NCI-H2107 (cell line): ENCODE measurements at places on chromosomes 7 and 10.
A peak's percentile ranks its signal among the peaks of the same experiment; 100 is the strongest.

- DNase-seq = no peak
Observed at GRCh38 chr10:104899779-104900178, 258.7 kb downstream of the SORCS3 start.

DNA sequence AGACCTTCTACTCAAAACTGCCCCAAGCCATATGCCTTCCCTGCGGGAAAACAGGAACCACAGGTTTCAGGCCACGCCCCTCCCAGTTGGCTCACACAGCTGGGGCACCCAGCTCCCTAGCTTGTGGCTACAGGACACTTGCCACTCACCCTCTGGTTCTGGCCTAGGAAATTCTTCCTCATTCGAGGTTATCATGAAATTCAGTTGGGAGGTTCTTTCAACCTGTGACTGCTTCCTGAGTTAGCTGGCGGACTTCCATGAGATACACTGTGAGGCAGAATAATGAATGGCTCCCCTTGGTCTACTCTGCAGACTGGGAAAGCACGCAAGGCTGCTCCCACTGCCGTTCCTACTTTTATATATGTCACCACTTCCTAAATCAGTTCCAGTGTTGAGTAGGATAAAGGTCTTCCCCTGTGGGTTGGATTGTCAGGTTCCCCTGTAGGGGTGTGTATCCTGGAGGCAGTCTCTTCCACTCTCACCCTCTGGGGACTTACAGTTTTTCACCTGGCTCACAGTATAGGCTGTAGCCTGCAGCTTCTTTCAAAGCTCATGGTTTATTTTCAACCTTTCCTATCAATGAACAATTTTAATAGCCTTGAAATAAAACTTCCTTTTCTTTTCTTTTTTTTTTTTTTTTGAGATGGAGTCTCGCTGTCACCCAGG lies 37.0 kb downstream of the GPR22 start:
- peak; percentile 4 for DNase-seq

DNA sequence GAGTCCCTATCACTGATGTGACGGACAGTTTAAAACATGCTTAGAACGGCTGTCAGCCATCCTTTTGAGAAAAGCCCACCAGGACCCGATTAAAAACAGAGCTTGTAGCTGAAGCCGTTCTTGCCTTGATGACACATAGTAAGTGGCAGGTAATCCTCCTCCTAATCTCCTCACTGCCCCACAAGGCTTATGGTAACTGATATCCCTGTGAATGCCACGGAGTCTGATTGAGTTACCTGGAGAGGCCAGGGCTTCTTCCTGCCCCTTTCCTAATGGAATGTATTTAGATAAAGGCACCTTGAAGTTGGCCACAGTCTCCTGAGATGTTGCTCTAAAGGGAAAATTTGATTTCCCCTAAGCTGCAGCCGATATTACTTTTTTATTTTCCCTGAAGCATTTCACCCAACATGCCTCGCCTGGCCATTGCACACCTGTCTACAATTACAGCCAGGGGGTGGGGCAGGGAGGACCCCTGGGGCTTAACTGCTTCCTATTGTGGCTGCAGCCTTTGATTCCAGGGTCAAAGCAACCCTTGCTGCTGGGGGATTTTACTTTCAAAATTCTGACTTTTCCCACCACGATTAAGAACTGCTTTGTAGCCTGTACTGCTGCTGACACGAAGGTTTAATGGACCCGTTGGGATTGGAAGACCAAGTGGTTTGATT lies 169.0 kb upstream of the GPR26 start:
- DNase-seq = no peak

DNA sequence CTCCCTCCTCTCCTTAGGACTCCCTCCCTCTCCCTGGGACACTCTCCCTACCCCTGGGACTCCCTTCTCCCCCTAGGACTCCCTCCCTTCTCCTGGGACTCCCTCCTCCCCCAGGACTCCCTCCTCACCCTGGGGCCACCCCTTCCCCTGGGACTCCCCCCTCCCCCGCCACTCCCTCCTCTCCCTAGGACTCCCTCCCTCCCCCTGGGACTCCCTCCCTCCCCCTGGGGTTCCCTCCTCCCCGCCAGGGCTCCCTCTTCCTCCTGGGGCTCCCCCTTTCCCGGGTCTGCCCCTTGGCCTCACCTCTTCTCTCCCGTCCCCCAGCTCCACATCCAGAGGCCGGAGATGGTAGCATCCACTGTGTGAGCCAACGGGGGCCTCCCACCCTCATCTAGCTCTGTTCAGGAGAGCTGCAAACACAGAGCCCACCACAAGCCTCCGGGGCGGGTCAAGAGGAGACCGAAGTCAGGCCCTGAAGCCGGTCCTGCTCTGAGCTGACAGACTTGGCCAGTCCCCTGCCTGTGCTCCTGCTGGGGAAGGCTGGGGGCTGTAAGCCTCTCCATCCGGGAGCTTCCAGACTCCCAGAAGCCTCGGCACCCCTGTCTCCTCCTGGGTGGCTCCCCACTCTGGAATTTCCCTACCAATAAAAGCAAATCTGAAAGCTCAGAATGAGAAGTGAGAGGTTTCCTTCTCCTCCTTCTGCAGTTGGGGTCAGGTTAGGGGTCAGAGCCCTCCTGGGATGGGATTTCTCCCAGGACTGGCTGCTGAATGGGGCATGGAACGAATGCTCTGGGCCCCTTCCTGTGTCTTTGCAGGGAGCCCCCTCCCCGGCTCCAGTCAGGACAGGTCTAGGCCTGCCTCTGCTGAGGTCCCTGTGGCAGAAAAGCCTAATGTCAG lies 1.4 kb upstream of the MUC17 start:
- no peak for DNase-seq

DNA sequence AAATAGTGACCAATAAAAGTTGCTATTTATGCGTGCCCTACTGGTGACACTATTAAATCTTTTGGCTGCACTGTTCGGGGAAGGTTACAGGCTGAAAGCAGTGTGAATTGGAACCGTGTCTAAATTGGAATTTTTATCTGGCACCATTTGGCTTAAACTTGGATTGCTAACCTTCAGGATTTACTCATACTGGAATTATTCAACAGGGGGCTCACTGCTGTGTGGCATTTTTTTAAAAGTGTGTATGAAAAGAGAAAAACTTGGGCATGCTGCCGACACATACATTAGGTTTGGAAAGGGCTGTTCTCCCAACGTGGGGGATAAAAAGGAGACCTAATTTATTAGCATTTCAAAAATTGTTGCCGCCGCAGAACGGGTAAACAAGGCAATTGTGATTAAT lies 537.9 kb upstream of the MGMT start:
- DNase-seq = no peak

DNA sequence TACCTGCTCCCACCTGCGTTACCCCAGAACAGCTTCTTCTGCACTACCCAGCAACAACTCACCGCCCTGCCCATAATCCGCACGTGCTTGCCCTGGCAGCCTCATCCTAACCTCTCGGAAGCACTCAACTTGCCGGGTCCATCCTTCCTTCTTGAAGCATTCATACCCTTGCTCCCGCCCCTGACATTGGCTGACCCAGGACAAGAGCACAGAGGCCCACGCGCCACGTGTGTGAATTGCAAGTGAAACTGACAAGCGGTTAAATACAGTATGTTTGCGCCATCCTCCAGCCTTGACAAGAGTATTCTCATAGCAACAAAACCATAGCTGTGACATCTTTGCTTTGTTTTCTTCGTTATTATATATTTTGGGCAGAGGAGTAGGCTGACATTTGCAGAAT lies 10.9 kb upstream of the OCM start:
- DNase-seq = no peak

DNA sequence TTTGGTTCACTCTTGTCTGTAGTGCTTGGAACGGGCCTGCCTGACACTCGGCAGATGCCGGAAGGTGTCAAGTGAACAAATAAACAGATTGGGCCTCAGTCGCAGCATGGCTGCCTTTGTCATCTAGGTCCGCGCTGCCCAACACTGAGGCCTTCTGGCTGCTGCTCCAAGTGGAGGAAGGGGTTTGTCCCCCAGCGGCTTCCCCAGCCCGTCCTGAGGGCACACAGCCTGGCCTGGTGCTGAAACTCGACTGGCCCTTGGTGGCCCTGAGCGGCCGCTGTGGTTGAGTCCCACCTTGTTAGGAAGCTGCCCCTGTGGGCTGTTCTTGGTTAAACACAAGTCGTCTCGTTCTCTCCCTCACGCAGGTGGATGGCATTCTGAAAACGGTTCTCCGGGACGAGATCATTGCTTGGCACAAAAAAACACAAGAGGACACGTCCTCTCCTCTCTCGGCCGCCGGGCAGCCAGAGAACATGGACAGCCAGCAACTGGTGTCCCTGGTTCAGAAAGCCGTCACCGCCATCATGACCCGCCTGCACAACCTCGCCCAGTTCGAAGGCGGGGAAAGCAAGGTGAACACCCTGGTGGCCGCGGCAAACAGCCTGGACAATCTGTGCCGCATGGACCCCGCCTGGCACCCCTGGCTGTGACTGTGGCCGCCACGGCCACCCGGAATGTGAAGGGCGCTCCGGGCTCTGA lies 132.1 kb downstream of the SMURF1 start:
- DNase-seq = no peak

- no peak for DNase-seq
Observed at GRCh38 chr7:47392241-47392759, 189.6 kb downstream of the TNS3 start.

DNA sequence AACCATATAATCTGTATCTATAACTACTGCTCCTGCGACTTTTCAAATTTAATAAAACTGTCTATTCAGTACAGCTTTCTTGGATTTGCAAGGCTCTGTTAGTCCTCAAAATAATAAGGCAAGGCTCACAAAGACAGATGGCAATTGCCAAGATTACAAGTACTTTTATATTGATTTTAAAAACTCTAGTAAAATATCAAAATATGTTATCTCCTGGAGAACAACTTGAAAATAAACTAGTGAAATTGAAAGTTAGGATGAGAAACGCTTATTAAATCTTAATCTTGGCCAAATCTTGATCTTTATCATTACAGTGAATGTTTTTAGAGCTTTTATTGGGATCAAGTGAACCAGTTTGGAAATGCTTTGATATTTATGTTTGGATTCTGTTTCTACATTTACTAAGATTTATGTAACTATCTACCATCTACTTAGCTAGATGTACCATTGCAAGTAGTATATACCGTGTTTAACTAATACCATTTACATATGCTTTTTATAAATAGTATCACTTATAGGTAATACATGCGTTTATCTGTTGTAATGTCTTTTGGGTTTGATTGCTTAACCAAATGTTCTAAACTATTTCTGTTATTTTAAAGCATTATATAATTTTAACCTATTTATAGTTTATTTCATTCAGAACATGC lies 70.0 kb downstream of the CABCOCO1 start:
- DNase-seq = no peak

DNA sequence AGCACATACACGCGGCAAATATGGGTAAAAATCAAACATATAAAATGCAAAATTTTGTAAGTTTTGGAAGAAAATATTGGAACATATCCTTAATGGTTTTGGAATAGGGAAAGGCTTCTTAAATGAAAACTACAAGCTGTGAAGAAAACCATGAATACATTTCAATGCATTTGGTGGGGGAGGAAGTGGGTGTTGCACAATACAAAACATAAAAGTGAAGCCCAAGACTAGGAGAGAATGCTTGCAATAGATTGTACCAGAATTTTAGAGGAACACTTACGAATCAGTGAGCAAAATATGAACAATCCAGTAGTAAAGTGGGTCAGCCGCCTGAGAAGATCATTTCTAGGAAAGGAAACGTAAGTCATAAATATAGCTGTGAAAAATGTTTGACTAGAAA lies 322.6 kb upstream of the MKI67 start:
- DNase-seq = no peak

DNA sequence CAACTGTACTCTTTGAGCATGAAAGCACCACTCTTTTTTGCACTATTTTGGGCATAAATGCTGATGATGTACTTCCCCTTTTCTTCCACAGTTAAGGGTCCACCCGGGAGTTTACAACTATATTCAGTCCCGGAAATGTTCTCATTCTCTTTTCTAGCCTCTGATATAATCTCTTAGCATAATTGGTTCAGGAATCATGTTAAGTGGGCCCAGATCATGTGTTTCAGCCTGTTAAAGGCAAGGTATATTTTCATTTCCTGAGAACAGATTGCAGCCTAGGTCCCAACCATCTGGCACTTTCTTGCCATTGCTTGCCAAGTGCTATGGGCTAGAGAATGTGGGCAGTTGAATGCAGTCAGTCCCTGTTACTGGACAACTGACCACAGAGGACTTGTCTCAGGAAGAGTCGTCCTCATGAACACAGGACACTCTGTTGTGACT lies 111.4 kb upstream of the GLCCI1 start:
- no peak for DNase-seq

DNA sequence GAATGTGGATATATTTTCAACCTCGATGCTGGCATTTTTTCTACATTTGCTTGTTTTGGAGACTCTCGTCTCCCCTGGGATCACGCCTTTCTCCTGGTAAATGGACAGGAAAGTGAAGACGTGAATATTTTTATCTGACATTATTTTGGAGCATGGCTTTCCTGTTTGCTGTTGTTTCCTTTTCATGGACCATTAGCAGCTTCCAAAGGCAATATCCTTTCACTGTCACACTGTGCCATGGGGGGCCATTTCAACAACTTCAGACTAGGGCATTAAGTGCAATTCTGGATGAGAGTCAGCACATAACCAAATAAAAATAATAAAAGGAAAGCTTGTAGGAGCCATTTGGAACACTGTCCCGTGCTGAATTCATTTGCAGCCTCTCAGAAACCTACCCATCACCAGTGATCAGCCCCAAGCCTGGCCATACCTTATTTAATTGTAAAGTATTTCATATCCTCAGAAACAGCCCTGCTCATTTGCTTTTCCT lies 75.9 kb upstream of the NEUROD6 start:
- no peak for DNase-seq

DNA sequence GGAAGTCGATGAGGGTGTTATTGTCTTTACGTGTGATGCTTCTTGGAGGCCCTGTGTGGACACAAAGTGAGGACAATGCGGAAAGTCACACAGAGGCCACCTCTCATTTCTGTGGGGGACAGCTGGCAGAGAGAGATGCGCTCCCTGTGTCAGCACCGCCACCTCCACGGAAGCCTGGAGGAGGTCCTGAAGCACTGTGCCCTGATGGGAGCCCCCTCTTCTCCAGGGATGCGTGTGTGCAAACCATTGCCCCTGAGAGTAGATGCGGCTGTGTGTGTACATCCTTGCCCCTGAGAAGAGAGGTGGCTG lies 2.0 kb downstream of the PTPRE start:
- no peak for DNase-seq

GRCh38 chr7:128840326-128841170 lies 10.3 kb downstream of the FLNC start:
- DNase-seq = no peak

DNA sequence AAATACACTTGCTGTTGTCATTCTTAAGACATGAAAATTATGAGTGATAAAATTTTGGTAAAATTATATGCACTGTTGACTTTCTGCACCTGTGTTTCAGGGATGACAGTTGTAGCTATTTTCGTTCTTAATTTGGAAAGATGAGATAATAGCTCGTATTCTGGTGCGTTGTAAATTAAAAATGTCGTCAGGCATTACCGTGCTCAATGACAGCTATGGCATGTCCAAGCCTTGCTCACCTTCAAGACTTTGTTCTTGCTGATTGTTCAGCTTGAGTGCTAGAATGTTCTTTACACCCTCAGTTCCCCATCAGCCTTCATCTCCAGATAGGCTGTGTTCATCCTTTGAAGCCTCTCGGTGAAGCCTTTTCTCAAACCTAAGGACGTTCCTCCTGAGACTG lies 21.5 kb downstream of the TRRAP start:
- DNase-seq = no peak

DNA sequence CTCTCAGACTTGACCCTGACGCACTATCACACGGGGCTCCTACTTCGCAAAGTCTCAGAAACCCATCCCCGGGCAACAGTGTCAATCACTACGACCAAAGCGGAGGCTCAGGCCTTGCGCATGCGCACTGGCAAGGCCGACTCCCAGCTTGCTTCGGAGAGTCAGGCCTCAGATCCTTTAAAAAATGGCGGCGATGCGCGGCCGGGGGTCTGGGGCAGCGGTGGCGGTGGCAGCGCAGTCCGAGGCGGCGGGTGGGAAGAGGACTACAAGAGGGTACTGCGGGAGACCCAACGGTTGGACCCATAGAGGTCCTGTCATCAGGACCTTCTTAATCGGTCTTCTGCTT lies 196.9 kb downstream of the ZNF716 start:
- no peak for DNase-seq
